ENCODE measurements at places on chromosomes 12 and 14.

DNA sequence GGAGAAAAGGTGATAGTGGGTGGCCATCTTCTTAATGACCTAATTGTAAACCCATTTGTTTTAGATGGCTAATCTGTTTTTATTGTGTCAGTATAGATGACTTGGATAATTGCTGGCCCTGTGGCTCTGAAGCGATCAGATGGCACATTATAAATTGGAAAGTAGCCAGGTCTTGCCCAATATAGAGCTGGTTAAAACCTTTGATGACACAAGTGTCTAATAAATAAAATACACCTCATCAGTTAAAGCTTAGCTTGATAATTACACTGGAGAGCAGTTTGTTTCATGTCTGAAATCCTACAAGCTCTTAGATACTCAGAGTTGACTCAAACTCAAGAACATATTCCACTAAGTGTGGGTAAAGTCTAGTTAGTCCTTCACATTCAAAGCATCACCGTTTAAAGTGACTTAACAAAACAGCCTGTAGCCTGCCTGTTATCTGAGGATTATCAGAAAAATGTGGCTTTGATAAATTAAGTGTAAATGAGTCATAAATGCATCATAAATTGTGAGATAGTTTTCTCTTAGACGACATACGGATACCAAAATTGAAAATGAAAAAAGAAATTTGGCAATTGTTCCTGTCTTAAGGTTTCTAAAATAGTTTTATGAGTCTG is 280.9 kb downstream of the LRIG3 start:
- DNase-seq: no peak

GRCh38 chr14:75453817-75454434 is 26.1 kb downstream of the JDP2 start:
- DNase-seq: peak; percentile 39

- DNase-seq: no peak
Measured at GRCh38 chr12:48810903-48811431, 7.3 kb upstream of the CACNB3 start.

DNA sequence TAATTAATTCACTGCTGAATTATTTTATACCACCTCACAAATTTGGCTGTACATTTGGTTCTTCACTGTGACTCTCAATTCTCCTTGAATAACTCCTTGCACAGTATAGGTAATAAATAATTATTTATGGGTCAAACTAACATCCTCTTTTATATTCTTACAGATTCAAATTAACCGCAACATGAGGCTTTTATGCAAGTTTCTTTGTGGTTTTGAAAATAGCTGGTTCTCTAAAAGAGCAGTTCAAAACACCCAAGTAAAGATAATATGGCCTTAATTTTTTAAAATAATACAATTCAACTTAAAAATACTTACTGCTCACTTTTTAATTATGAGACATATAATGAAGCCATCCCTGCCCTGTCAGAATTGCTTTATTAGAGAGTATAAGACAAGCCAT is 12.9 kb upstream of the TRIM9 start:
- no peak for DNase-seq

DNA sequence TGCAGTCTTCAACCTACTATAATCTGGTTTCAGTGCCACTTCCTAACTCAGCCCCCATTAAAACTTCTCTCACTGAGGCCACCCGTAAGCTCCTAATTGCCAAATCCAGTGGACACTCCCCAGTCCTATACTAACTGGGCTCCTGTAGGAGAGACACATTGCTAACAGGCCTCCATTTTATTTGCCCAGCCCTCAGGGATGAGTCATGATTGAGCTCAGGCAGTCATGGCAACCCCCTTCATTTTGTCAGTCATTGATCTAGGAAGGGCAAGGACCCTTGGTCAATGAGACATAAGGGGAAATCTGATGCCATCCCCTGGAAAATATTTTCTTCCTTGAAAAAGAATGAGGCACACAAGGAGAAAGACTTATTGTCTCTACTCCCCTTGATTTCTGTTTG is 70.1 kb upstream of the HIF1A start:
- DNase-seq: no peak

GRCh38 chr12:116556964-116557698 is 2.0 kb upstream of the MAP1LC3B2 start:
- no peak for DNase-seq

- DNase-seq: no peak
Measured at GRCh38 chr12:119949145-119949544, 39.9 kb upstream of the BICDL1 start.

DNA sequence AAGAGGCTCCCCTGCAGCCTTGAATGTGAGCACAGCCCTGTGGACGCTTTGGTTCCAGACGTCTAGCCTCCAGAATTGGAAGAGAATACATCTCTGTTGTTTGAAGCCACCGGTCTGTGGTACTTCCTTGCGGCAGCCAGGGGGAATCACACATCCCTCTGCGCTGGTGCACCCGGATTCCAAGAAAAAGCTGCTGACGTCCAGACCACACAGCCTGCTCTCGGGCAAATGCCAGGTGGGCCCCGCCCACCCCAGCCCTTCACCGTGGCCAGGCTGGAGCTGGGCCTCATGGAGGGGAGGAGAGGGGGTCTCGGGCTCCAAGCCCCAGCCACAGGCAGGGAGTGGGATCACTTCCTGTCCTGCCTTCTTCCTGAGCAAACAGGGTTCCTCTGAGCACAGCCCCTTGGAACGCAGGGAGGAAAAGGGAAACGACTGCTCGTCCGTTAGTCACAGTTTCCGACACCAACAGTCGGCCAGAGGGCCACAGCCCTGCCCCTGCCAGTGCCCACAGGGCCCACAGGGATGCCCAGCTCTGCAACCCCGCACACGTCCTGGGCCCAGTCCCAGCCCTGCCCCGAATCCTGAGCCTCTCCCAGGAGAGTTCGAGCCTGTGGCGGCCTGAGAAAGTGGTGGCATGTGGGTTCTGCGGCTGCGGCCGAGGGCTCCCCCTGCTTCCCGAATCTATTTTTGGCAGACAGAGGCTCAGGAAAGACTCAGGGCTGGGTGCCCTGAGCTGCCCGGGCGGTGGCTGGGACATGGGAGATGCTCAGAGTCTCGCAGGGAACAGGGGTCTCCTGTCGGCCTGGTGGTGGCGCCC is 85.3 kb downstream of the RFLNA start:
- DNase-seq: no peak

- no peak for DNase-seq
Measured at GRCh38 chr12:105820429-105821125, 318.2 kb downstream of the NUAK1 start.

DNA sequence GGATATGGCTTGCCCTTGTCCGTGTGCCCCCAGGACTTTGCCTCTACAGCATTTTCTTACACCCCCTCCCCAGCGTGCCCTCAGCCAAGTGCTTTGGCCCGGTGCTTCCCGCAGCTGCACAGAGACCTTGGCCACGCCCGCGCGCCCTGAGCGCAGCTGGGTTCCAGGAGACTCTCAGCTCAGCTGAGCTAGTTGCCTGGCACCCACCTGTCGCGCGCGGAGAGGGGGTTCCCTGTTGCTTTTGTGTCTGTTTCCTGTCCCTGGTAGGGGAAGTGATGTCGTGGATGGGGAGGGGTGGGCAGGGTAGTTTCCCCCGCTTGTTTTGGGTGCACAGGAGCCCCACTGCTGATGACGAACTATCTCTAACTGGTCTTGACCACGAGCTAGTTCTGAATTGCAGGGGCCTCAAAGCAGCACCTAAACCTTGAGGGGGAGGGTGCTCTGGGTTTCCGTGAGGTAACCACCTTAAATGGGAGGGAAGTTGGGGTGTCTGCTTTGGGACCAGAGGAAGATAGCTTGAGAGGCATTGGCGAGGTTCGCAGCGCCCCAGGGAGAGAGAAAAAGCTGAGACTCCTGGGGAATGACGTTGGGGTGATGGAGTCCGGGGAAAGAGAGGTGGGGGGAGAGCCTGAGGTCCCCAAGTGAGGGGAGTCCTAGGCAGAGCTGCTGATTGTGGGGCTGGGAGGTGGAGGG is 1.5 kb downstream of the DIO3 start:
- no peak for DNase-seq

GRCh38 chr14:41642367-41642766 is 35.7 kb downstream of the LRFN5 start:
- DNase-seq: no peak

GRCh38 chr12:102061096-102061559 is 663 bp downstream of the WASHC3 start:
- no peak for DNase-seq

DNA sequence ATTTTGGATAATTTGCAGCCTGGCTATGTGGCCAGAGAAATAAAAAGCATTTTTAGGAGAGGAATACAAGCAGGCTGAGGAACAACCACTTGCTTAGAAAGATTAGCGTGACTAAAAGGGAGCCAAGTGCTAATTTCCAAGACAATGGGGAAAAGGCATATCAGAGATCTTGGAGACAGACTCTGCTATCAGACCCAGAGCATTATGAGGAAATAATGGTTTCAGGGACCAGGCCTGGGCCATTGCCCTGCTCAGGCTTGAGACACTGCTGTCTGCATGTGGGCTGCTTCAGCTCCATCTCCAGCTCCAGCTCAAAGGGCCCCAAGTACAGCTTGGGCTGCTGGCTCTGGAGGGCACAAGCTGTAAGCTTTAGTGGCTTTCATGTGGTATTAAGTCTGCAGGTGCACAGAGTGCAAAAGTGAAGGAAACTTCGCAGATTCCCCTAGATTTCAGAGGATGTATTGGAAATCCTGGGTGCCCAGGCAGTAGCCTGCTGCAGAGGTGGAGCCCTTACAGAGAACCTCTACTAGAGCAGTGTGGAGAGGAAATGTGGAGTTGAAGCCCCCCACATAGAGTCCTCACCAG is 449.2 kb downstream of the ZFP36L1 start:
- DNase-seq: no peak

DNA sequence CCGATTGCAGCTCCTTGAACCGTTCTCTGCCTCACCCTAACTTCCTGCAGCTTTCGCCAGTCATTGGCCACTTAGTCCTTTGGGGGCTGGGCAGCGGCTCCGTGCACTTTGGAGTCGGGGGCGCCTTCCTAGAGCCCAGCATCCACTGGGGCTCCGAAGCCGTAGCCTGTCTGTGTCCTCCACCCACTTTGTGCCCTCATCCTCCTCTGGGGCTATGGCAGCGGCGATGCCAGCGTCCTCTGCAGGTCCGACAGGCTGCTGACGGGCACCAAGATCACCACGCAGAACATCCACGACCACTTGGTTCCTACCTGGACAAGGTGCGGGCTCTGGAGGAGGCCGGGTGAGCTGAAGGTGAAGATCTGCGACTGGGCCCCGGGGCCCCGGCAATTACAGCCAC is 11.8 kb upstream of the A2M start:
- DNase-seq: no peak

DNA sequence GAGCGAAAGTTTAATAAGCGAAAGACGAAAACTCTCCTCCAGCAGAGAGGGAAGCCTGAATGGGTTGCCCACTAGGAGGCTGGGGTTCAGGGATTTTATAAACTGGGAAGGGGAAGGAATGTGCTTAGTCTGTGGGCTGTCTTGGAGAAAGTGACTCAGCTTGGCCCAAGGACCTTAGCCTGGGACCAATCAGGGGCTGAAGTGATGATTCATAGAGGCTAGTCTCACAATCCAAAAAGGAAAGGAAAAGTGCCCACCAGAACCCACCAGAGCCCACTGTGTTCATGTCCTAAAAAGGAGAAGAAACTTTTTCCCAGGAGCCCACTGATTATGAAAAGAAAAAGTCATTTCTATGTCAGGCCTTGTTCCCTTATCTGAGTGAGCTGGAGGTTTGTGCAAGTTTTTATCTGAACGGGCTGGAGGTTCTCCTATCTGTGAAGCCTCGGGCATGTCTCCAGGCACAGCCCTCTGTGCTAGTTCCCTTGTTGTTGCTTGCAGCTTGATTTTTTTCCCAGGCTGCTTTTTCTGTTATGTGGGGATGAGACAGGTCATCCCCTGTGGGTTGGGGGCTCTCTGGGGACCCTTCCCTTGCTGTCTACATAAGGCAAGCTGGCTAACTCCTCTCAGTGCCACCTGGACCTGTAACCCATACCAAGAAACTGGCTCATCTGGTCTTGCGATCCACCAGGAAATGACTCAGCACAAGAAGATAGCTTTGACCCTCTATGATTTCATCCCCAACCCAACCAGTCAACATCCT is 8.3 kb upstream of the GOLGA5 start:
- DNase-seq: no peak

- DNase-seq: no peak
Measured at GRCh38 chr12:101745481-101745880, 6.2 kb upstream of the SYCP3 start.

- peak; percentile 26 for DNase-seq
Measured at GRCh38 chr14:77804592-77804991, 4.7 kb downstream of the ADCK1 start.

DNA sequence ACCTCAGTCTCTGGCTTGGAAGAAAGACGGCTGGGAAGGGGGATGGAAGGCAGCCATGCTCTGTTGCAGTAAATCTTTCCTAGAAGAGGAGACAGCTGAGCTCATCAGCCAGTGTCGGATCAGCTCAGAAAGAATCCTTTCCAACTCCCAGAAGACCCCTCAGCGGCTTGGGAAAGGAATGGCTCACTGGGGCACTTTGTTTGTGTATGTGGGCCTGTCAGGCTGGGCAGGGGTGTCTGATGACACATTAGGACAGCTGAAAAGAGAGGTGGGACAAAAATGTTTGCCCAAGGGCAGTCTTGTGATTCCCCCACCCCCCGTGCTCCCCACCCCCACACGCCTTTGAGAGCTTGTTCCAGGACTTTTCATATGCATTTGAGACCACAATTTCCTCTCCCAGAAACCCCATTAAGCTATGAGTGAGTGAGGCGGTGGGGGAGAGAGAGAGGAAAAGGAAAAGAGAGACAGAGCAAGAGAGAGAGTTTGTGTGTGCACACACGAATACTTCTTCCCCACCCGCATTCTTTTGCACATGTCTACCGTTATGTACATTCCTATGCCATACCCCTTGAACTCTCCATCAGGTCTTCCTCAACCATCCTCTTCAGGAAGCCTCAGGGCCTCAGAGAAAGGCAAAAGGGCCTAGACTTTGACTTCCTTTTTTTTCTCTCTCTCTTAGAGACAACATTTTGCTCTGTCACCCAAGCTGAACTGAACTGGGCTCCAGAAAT is 198.9 kb downstream of the ZFP36L1 start:
- DNase-seq: peak; percentile 14

DNA sequence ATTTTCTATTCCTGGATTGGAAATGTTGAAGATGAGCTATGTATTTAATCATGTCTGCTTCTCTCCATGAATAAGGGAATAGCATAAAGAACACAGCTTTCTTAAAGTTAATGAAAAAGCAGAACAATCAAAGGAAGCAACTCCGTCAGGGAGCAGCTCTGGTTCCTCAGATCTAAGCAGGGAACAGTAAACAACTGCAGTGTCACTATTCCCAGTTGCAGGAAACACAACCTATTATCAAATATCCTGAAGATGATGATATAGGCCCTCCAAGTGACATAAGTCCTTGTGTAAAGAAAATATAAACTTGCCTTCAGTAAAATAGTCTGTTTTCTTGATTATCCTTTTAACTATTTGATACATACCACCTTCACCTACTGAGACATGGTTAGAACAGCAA is 228.1 kb downstream of the KCNC2 start:
- DNase-seq: no peak

Measured in CD4-positive, alpha-beta T cell treated with Interleukin-17A for 4 hours (primary cell).